ENCODE measurements at places on chromosomes 13 and 19. TPM values are rescaled to one million over a fixed set of nuclear protein-coding genes. Genes with fewer than 3 reads are reported as not detected.

Gene HIPK4
- 0.09 TPM for total RNA-seq

DNA sequence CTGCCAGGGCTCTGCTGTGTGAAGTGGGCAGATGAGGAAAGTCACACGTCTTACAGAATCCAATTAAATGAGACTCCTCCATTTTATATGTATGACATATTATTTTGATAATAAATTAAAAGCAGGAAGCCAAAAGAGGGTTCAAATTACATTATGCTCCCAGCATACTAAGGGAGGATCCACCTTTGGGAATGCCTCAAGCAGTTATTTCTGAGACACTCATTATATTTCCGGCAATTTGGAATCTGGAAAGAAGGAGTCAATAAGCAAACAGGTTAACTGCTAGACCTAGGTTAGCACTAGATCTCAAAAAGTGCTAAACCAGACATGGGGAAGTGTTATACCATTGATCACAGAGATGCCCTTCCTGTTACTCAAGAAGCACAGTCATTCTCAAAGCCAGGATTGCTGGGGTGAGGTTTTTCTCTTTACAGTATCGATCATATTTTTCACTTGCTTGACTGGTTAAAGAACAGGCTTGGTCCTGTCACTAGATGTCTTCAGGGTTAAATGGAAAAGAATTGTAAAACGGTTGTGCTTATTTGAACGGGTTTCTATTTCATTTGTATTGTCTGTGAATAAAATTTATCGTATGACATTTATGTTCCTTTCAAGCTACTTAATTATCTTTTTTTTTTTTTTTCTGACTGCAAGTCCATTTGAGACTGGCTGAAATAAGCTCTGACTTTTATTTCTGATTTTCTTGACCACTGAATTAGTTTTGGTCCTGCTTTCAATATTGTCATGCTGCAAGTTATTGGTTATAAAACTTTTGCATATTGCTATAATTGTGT, 523.2 kb downstream of the KLF12 start:
- no peak for DNase-seq

DNA sequence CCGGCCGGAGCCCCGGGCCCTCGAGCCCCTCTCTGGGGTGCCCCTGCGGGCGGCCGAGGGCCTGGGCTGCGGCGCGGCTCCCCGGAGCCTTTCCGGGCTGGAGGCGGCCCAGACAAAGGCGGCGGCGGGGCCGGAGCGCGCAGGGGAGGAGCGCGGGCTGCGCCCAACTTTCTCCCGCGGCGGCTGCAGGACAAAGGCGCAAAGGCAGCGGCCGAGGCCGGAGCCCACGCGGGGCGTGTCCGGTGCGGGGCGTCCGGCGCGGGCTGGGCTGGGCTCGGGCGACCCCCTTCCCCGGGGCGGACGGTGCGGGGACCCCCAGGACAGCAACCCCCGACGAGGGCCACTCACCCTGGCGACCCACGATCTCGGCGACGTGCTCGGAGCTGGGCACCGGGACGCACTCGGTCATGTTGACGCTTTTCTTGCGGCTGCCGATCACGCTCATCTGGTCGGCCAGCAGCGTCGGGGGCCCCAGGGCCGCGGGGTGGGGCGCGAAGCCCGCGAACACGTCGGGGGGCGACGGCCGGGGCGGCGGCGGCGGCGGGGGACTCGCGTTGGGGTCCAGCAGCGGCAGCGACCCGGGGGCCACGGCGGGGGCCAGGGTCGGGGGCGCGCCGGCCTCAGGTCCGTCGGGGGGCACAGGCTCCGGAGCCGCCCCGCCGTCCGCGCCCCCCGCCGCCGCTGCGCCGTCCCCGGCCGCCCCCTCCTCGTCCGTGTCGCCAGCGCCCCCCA, 843 bp downstream of the MEX3D start:
- peak; percentile 49 for DNase-seq

DNA sequence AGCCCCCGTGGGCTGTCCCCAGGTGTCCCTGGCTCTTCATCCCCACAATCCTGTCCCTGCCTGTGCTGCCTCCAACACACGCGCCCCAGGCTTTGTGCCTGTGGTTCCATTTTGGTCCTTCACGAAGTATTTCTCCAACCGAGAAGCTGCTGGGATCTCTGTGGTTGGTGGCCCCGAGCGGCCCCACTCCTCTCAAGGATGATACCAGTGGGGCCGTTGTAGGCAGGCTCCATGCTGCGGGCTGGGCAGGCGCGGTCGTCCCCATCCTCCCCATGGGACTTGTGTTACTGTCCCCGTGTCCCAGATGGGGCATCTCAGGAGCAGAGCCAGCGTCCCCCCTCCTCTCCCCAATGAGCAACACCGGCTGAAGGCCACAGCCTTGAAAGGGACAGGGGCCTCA, 3.7 kb upstream of the ZNF554 start:
- DNase-seq, result no peak

- no peak for DNase-seq
Observed at GRCh38 chr13:44053208-44053607, 173.5 kb downstream of the LACC1 start.

Data from left cardiac atrium (tissue), 4 donors.